ENCODE measurements at places on chromosomes 2 and 18.

GRCh38 chr2:119469661-119470297, 38.1 kb downstream of the TMEM37 start:
- DNase-seq, result peak; percentile 35

GRCh38 chr2:240503375-240503774, 54.4 kb downstream of the ANKMY1 start:
- no peak for DNase-seq

DNA sequence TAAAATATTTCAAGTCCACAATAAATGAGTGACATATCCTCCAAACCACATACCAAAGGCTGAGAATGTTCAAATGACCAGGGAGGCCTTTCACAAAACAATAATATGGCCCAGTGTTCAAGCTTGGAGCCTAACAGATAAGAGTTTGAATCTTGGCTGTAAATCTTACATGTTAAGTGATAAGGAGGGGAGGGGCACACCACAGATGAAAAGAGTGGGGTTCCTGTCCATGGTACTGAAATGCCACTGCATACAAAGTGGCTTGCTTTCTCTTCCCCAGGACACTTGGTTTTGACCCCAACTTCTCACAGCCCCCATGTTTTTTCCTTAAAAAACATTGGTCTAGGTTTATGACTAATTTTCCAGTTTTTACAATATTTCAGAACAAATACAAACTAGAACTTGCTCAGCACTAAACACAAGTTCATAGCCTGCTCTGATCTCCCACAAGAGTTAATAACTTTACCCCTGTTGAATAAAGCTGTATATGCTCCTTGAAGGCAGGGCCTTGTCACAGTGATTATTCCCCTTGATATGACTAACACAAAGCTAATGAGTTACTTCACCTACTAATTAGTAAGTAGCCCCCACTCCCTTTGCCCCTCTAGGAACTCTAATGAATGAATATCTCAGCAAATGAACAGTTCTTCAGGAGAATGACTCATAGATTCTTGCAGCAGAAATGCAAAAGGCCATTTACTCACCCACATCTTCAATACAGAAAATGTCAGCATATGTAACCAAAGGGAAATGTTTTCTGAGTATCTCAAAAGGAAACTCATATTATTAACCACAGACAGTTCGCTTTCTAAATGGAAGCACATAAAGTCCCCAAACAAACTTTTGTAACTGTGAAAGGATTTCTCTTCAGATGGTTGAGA, 142.2 kb downstream of the SATB2 start:
- DNase-seq, result no peak

- no peak for DNase-seq
These were observed 30.8 kb upstream of the PRLH start for GRCh38 chr2:237535385-237536082.

DNA sequence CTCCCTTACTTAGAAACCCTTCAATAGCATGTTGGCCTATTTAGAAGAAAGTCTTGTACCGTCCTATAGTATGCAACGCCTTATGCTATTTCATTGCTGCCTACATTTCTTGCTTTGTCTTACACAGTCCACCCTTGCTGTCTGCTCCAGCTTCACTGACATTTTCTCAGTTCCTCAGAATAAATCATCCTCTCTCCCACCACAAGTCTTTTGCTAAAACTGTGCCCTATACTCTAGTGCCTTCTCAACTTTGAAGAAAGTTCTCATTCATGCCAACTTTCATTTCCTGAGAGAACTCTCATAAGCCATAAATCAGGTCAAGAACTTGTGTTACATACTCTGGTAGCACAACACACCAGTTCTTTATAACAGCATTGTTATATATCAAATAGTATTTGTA, 54.3 kb upstream of the COL3A1 start:
- no peak for DNase-seq

GRCh38 chr2:10392951-10393639, 55.0 kb downstream of the ODC1 start:
- DNase-seq, result no peak

All from COR-L47 (cell line).